ENCODE measurements at places on chromosomes 2 and 18.
A peak's percentile ranks its signal among the peaks of the same experiment; 100 is the strongest.

DNA sequence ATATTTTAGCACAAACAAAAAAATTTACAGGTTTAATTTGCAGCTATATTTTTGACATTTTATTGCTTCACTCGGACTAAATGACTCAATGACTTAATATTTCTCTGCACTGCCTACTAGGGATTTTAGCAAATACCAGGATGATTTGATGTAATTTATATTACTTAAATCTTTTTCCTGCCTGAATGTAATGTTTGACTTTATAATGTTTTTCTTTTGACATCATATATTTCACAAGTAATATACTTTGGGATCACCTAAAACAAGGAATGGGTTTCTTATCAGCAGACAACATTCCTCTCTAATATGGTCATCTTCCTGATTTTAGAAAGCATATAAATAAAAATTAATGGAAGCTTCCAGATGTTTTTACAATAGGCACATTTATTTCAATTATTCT, 253.2 kb upstream of the EPC2 start:
- DNase-seq = no peak

- no peak for DNase-seq
Measured at GRCh38 chr2:79585701-79586433, 73.0 kb downstream of the CTNNA2 start.

DNA sequence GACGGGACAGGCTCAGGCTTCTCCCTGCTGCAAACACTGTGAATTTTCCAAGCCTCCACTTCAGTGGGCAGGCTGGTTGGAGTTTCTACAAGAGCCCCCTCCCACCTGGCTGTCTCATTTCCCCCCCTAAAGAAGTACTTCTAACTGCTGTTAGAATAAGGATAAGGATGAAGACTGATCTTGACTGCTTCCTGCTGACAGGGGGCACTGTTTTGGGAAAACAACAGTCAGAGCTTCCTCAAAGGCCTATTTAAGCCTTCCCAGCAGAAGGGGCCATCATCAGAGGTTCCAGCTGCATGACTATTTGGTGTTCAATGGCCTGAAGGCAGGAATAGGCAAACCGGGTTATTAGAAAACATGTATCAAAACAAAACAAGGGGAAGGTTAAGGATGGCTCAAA, 1162.8 kb downstream of the DSC3 start:
- DNase-seq = no peak

DNA sequence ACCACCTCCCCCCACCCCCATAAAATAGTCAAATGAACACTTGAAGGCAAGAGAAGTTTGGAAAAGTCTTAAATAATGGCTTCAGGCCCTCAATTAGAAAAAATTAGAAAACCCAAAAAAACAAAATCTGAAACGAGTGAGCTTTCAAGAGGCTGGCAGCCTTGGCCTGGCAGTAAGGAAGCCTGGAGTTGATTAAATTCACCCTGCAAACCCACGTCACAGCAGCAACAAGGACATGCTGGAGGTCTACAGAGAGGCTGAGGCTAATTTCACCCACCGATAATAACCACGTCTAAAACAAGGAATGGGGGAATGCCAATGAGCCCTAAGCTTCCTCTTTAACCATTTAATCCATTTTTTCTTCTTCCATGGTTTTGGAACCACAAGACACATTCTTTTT, 122.7 kb upstream of the SMAD7 start:
- no peak for DNase-seq

GRCh38 chr2:105344704-105345345, 7.5 kb downstream of the C2orf49 start:
- DNase-seq = no peak

DNA sequence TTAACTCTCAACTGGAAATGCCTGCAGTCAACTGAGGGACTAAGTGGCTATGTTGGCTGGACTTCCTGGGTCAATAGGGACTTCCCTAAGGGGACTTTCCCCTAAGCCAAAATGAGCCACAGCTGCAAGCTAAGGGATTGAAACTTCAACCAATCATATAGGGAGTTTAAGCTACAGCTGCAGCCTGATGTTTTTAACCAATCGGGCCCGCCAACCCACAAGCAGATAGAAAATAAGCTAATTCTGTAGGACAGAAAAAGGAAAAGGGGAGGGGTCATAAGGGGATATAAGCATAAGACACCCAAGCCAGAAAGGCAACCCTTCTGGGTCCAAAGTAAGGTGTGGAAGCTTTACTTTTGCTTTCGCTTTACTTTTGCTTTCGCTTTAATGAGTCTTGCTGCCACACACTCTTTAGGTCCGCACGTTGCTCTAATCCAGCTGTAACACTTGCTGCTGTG, 927.5 kb downstream of the ERBB4 start:
- DNase-seq = no peak

DNA sequence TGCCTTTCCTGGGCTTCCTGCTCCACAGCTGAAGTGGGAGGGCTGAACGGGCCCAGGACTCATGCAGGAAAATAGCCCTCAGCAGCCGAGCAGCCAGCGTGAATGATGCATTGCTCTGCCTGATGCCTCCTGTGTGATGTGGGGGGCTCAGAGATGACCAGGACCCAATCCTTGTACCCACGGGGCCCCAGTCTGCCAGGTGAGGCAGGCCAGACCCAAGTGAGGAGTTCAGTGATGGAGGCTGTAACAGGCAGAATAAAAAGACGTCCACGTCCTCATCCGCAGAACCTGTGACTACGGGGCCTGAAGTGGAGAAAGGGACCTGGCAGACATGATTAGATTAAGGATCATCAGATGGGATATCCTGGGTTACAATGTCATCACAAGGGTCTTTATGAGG, 194.9 kb upstream of the HDAC4 start:
- DNase-seq = no peak

GRCh38 chr2:68537809-68538208, 70.4 kb downstream of the APLF start:
- DNase-seq = no peak

- DNase-seq = no peak
Measured at GRCh38 chr2:85255456-85255812, 72.4 kb downstream of the TGOLN2 start.

- DNase-seq = no peak
Measured at GRCh38 chr18:75252136-75252535, 41.5 kb downstream of the TSHZ1 start.

DNA sequence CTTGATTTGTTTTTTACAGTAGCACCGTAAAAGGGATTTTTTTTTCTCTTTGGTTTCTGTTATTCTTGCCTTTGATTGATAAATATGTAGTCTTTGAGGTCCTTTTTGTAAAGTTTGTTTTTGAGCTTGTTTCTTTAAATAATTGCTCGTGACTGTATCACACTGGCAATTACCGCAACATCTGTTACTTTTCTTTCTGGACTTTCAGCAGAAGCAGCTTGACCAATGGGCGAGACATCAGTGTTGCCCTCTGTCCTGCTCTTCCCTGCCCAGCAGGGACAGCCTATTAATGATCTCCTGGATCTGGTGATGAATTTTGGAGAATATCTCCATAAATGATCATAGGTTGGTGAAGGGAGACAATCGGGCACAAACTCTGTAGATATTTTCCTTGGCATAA, 74.9 kb downstream of the TDRD15 start:
- DNase-seq = no peak

- DNase-seq = no peak
Measured at GRCh38 chr2:109719871-109720270, 74.2 kb upstream of the RGPD5 start.

DNA sequence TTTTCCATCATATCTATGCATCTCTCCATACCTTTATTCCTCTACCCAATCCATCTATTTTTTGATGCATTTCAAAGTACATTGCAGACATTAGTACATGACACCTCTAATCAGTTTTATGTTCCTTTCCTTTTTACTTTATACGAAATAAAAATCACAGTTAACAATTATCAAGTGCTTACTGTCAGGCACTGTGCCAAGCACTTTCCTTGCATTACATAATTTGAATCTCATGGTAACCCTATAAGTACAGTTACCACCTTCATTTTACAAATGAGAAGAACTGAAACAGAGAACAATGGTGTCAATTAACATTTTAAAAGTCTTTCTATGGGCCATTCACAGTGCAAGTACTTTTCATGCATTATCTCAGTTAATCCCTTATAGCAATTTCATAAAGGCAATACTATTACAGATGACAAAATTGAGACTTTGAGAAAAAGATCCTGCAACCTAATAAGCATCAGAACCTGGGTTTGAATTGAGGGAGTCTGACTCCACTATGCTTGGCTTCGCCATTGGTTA, 544.4 kb upstream of the TNP1 start:
- no peak for DNase-seq

- no peak for DNase-seq
Measured at GRCh38 chr2:227415538-227416424, 28.0 kb upstream of the SCYGR1 start.

GRCh38 chr2:85001595-85001994, 30.6 kb downstream of the KCMF1 start:
- DNase-seq = no peak

- no peak for DNase-seq
Measured at GRCh38 chr2:241244368-241244767, 55.9 kb downstream of the ANO7 start.

- DNase-seq = no peak
Measured at GRCh38 chr18:32610176-32610575, 139.5 kb upstream of the GAREM1 start.

GRCh38 chr18:48583573-48583972, 44.7 kb downstream of the CTIF start:
- no peak for DNase-seq

DNA sequence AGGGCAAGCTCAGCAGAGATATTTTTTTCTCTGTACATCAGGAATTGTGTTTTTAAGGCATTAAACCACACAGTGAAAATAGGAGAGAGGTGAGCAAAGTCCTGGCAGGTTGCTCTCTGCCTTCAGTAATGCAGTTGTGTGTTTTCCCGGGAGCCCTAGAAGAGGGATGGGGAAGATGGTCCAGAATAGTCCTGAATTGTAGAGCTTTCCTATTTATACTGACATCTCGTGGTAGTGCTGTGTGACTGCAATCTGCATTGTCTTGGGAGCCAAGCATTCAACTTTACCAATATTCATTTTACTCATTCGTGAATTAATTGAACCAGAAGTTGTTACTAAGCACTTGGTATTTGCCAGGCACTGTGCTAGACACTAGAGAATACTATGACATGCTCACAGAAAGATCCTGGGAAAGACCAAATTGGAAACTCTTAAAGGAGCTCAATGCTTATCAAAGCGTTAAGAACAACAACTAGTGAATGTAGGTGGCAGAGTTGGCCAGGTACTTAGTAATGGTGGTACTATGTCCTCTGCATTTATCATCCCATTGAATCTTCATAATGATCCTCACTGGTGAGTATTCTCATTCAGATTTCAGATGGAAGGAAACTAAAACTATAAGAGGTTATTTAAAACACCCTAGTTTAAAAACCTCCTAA, 214.6 kb downstream of the TRIB2 start:
- DNase-seq = peak; percentile 22

- no peak for DNase-seq
Measured at GRCh38 chr18:2485983-2486382, 85.3 kb downstream of the METTL4 start.

DNA sequence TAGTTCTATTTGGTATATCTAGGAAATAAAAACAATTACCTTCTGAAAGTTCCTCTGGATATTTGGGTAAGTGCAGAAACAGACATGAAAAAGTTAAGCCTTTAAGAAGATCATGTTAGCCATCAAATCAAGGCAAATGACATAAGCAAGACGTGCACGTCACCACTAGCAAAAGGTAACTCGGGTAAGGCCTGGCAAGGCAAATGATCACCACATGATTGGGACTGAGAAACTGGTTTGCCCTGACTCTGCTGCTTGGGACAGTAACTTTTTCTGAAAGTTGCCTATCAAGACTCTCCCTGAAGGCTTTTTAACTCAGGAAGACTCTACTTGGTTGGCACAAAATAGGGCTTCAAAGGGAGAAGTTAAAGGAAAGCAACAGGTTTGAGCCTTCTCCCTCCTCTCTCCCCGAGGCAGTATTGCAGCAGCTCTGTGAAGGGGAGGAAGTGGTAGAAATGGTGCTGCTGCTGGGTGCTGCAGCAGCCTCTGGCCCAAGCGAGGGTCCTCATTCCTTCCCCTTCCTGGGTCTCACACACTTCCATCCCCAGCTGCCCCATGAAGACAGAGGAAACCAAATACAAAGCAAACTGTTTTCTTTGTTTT, 17.1 kb upstream of the TMEM237 start:
- DNase-seq = no peak

GRCh38 chr18:28398471-28398870, 221.5 kb upstream of the CDH2 start:
- no peak for DNase-seq

DNA sequence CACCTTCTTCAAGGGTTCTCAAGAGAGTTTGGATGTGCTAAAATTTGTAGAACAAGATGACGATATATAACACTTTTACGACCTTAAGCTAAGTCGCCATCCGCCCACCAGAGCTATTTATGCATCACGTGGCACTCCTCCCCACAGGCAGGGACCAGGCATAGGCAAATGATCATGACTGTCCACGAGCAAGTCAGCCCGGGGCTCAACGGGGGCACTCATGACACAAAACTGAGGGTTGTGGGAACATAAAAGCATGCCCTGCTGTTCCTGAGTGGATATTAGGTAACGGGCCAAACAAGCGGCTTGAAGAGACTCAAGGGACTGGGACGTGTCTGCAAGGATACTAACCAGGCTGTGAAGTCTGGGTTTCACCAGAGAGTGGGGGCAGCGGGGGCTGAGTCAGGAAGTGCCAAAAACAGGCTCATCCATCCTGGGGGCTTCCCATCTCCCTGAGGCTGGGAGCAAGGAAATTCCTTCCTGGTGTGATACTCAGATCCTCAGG, 58.1 kb downstream of the FAM178B start:
- no peak for DNase-seq

GRCh38 chr2:233081232-233081730, 21.1 kb downstream of the INPP5D start:
- DNase-seq = no peak

DNA sequence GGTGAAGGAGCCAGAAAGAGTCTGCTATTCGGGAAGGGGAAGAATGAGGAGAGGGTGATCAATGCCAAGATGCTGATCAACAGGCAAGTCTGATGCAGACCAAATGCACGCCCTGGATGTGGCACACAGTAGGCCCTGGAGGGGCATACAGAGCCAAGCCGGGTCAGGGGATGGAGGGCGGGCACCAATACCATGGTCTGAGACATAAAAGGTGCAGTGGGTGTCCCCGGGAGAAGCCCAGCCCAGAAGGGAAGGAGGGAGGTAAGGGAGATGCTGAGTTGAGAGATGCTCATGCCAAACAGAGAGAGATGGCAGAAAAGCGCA, 66.6 kb upstream of the ID2 start:
- no peak for DNase-seq

GRCh38 chr2:72956936-72957335, 39.6 kb downstream of the EMX1 start:
- DNase-seq = no peak
